ENCODE measurements at places on chromosomes 2 and 18.

DNA sequence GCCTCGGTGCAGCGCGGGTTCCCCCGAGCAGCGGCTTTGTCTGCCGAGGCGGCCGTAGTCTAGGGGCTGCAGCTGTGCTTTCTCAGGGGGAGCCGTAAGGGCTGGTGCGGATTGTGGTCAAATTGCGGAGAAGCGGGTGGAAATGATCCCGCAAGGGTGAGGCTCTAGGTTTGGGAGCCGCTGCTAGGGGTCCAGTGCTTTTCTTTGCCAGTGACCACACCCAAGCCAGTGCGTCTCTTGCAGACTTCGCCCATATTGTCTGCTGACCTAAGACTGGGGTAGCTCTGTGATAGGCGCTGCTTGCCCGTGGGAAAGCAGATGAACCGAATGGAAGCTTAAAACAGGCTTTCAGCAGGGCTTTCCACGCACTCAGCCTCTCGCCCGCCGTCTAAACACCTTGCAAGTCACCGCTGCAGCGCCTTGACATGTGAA is 2.1 kb downstream of the DPYSL5 start:
- DNase-seq: no peak

- no peak for DNase-seq
Measured at GRCh38 chr2:43328133-43328532, 101.7 kb upstream of the ZFP36L2 start.

- DNase-seq: no peak
Measured at GRCh38 chr2:134892282-134893035, 26.2 kb upstream of the CCNT2 start.

- DNase-seq: no peak
Measured at GRCh38 chr2:221596192-221596591, 24.1 kb upstream of the EPHA4 start.

DNA sequence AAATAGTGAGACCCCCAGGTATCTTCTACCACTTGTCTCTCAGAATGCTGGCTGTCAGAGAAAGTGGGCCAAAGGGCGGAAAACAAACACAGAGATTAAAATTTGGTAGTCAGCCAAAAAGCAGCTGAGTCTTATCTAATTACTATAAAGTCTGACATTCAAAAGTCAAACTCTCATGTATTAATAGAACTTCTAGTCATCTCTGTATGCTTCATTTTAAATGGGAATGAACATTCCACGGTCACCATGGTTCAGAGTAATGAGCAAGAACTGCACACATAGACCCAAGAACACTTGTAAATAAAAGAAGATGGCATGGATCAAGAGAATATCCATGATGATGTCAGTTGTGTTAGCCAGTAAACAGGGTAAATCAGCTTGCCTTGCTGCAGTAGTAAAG is 1267.0 kb upstream of the CHAC2 start:
- DNase-seq: no peak

GRCh38 chr2:173087214-173087581 is 11.6 kb downstream of the MAP3K20 start:
- no peak for DNase-seq

- DNase-seq: no peak
Measured at GRCh38 chr2:173286153-173286809, 68.4 kb upstream of the CDCA7 start.

- DNase-seq: no peak
Measured at GRCh38 chr2:72745679-72746368, 80.0 kb downstream of the EXOC6B start.

DNA sequence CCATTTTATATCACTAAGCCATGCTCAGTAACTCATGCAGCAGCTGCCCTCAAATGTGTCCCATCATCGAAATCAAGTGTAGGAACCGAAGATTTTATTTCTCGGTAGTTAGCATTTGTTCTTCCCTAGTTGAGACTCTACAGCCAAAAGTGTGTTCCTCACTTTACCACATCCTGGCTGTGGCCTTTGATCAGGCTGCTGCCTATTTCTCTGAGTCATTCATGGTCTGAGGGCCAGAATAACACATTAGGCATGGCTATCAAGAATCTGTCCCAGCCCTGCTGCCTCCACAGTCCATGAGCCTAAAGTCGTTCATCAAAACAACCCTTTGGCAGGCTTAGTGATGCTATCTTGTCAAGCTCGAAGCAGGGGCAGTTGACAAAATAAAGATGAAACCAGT is 300.1 kb downstream of the TDRD15 start:
- no peak for DNase-seq

DNA sequence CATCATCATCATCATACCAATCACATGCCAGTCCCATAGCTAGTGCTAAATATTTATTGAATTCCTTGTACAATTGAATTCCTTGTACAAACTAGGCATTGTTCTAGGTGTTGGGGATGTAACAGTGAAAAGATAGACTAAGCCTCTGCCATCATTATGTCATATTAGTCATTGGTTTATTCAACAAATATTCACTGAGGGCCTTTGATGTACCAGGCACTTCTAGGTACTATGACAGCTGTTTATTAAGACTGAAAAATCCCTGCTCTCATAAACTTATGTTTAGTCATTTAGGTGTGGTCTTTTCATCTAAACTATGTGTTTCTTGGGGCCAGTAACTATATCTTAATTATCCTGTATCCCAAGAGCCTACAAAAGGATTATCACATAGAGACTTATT is 412.3 kb upstream of the ETAA1 start:
- no peak for DNase-seq

- DNase-seq: no peak
Measured at GRCh38 chr2:133641497-133641896, 73.2 kb upstream of the NCKAP5 start.

- no peak for DNase-seq
Measured at GRCh38 chr2:204145791-204146190, 209.2 kb downstream of the ICOS start.

DNA sequence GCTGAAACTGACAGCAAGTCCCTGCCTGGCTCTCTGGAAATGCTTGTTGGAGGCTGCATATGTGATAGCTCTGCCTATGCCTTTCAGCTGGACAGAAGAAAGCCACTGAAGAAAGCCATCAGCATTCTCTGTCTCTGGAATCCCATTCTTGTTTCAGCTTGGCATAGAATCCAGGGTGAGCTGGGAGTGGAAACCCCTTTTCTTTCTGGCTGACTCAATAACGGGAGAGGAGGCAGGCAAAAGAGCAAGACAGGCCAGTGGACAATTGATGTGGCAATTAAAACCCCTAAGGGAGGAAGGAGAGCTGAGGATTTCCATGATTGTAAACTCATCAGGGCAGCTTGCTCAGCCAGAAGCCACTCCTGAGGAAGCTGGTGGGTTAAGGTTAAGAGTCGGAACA is 208.1 kb downstream of the CLIP4 start:
- no peak for DNase-seq

Measured in activated naive CD4-positive, alpha-beta T cell (primary cell).